Keratinocyte (primary cell): ENCODE measurements at places on chromosomes 5 and 9.

- no peaks in the 10 kb centered on the region for H3K27me3 ChIP-seq
- peaks cover 11% of the 10 kb centered on the region for H3K4me1 ChIP-seq
- H3K27ac ChIP-seq = no peak overlapping the region
- H3K36me3 ChIP-seq = no peaks in the 10 kb centered on the region
- no peak overlapping the region for H3K4me3 ChIP-seq
These were observed 94.3 kb downstream of the TSSK1B start for GRCh38 chr5:113340537-113340936.

GRCh38 chr9:134770972-134771971 lies 109.3 kb upstream of the FCN2 start:
- no peaks in the 10 kb centered on the region for H3K36me3 ChIP-seq
- H3K4me1 ChIP-seq = no peaks in the 10 kb centered on the region
- no peak overlapping the region for H3K27ac ChIP-seq
- DNase-seq = no peak
- H3K27me3 ChIP-seq = peaks cover 19% of the 10 kb centered on the region

- no peaks in the 10 kb centered on the region for H3K27me3 ChIP-seq
- peak overlapping the region; percentile 52 for H3K4me3 ChIP-seq
- peak; percentile 50 for DNase-seq
- peak overlapping the region; percentile 38 for H3K27ac ChIP-seq
- H3K36me3 ChIP-seq = no peaks in the 10 kb centered on the region
These were observed 82.5 kb upstream of the ZBTB43 start for GRCh38 chr9:126722252-126722921.

GRCh38 chr9:118222375-118222774 lies 518.2 kb downstream of the TLR4 start:
- no peak overlapping the region for H3K4me3 ChIP-seq
- H3K4me1 ChIP-seq = no peaks in the 10 kb centered on the region
- no peak for DNase-seq

- no peak for DNase-seq
- H3K4me1 ChIP-seq = peaks cover 15% of the 10 kb centered on the region
- H3K36me3 ChIP-seq = no peaks in the 10 kb centered on the region
- no peak overlapping the region for H3K27ac ChIP-seq
These were observed 48.1 kb downstream of the ZNF622 start for GRCh38 chr5:16417398-16418074.

- no peak for DNase-seq
- H3K4me1 ChIP-seq = no peaks in the 10 kb centered on the region
- no peaks in the 10 kb centered on the region for H3K36me3 ChIP-seq
- no peak overlapping the region for H3K4me3 ChIP-seq
- H3K27me3 ChIP-seq = peaks cover 4% of the 10 kb centered on the region
These were observed 33.8 kb downstream of the WNK2 start for GRCh38 chr9:93217706-93218105.

GRCh38 chr5:31119938-31120641 lies 73.4 kb upstream of the CDH6 start:
- no peaks in the 10 kb centered on the region for H3K4me1 ChIP-seq
- DNase-seq = no peak
- H3K36me3 ChIP-seq = no peaks in the 10 kb centered on the region
- no peak overlapping the region for H3K4me3 ChIP-seq
- H3K27me3 ChIP-seq = no peaks in the 10 kb centered on the region

- no peak overlapping the region for H3K27ac ChIP-seq
- H3K4me1 ChIP-seq = no peaks in the 10 kb centered on the region
- H3K4me3 ChIP-seq = no peak overlapping the region
- no peak for DNase-seq
- H3K36me3 ChIP-seq = no peaks in the 10 kb centered on the region
These were observed 131.3 kb downstream of the MACIR start for GRCh38 chr5:103389846-103390245.

DNA sequence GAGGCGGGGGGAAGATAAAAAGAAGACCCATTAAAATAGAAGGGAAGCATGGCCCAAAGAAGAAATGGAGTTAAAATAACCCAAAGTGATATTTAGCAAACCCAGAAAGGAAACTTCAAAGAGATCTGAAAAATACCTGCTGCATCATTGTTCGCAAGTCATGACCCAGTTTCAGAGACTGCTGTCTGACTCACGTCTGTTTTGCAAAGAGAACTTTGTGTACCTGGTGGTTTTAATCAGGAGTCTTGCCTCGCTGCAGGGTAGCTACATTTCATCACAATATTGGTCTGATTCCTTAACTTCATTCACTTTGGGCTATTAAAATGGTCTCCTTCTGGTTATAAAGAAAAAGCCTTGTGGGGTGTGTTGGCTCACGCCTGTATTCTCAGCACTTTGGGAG lies 461.1 kb upstream of the DAP start:
- no peaks in the 10 kb centered on the region for H3K4me1 ChIP-seq
- no peak for DNase-seq
- H3K4me3 ChIP-seq = no peak overlapping the region
- no peak overlapping the region for H3K27ac ChIP-seq
- H3K27me3 ChIP-seq = no peaks in the 10 kb centered on the region

DNA sequence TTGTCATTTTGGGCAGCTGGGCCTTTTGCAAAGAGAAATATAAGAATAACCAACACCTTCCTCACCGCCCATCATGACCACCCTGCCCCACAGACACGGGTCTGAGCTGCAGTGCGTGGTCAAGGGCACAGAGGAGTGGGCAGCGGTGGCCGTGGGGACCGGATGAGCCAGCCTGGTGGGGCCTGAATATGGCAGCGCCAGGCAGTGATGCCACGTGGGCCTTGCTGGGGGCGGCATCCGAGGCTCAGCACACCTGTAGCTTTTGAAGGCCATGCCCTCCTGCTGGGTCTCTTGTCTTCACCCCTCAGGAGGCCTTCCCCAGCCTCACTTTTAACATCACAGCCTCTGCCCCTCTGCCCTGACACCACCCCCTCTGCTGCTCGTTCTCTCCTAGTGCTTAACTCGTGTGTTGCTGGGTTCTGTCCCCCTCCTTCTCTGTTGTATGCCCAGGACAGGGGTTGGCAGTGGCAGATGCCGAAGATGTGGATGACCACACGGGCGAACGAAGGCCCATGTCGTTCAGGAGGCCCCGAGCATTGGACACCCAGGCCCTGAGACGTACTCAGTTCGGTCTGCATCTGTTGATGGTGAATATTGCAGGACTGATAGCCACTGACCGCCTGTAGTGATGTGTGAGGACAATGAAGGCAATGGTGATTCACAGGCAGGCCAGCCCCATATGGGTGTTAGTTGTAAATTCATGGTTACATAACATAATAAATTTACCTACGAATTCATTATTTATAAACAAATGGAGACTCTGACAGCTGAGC lies 46.0 kb downstream of the AHRR start:
- H3K27me3 ChIP-seq = peaks cover 11% of the 10 kb centered on the region
- no peaks in the 10 kb centered on the region for H3K4me1 ChIP-seq
- no peaks in the 10 kb centered on the region for H3K36me3 ChIP-seq
- no peak overlapping the region for H3K27ac ChIP-seq
- DNase-seq = no peak

DNA sequence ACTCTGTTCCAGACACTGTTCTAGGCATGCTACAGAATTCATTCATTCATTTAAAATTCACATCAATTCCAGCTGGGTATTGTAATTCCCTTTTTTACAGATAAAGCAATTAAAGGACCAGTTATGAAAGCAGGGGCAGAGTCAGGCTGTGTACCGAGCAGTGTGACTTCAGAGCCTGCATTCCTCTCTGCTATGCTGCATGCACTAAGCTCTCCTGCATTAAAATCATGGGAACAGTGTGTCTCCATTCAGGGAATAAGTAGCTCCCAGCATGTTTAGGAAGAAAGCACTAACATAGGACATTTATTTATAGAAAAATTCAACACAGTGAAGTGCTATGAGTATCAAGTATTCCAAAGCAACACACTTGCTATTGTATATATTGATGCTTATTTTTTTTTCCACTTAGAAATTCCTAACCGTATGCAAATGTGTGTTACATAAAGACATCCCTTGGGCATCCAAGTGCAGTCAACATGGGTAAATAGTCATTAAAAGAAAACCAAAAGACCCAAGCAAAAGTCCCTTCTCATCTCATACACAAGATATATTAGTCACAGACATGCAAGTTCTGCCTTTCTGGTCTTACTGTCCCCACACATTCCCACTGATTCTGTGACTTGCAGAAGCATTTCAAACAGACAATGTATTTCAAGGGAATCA lies 173.7 kb downstream of the GABRB2 start:
- no peak overlapping the region for H3K27ac ChIP-seq
- no peaks in the 10 kb centered on the region for H3K4me1 ChIP-seq
- no peaks in the 10 kb centered on the region for H3K36me3 ChIP-seq

DNA sequence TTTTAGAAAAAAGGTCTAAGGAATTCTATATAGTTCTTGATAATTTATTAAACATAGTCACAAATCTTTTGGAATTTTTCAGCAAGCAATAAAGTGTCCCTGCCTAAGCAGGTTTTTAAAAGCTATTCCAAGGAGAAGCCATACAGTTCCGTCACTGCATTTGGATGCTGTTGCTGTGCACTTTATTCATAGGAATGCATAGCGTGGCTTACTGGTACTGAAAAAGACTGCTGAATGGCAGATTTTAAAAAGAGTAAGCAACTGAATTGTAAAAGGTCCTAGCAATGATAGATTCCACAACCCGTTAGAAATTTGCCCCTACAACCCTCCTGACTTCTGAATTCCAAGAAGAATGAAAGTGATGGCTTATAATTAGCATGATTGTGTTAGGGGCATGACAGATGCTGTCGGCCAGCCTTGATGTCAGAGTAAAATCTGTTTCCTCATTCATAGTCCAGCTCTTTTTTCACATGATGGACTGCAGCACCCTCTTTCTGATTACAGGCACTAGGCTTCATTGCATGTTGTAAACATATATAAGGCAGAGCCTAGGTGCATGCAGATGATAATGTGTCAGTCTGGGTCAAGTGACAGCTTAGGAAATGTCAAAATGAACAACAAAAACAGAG lies 227.0 kb downstream of the PDE4D start:
- no peak for DNase-seq
- H3K27ac ChIP-seq = no peak overlapping the region
- no peaks in the 10 kb centered on the region for H3K27me3 ChIP-seq
- no peak overlapping the region for H3K4me3 ChIP-seq
- no peaks in the 10 kb centered on the region for H3K36me3 ChIP-seq
- no peaks in the 10 kb centered on the region for H3K4me1 ChIP-seq

DNA sequence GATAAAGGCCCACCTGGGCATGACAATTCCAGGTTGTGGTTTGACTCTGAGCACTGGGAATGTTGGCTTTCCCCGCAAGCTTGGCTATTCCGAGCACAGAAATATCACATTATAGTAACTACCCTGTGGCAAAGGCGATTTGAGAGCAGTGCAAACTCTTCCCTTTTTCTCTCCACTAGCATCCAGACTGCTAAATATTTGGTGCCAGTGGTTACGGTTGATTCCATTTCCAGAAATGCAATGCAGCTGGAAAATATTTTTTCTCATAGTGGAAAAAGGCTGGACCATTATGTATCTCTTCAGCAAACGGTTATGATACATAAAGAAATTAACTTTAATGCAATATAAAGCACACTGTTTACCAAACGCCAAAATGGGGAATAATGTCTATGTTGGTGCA lies 158.0 kb downstream of the ENC1 start:
- no peak overlapping the region for H3K27ac ChIP-seq
- H3K27me3 ChIP-seq = no peaks in the 10 kb centered on the region
- no peaks in the 10 kb centered on the region for H3K4me1 ChIP-seq
- DNase-seq = no peak
- no peaks in the 10 kb centered on the region for H3K36me3 ChIP-seq
- no peak overlapping the region for H3K4me3 ChIP-seq

GRCh38 chr5:62306323-62306895 lies 403 bp downstream of the KIF2A start:
- no peaks in the 10 kb centered on the region for H3K36me3 ChIP-seq
- peak overlapping the region; percentile 86 for H3K27ac ChIP-seq
- DNase-seq = no peak
- peak overlapping the region; percentile 96 for H3K4me3 ChIP-seq

GRCh38 chr5:21143686-21144085 lies 1155.7 kb upstream of the CDH18 start:
- H3K36me3 ChIP-seq = no peaks in the 10 kb centered on the region
- H3K27me3 ChIP-seq = no peaks in the 10 kb centered on the region
- H3K4me1 ChIP-seq = no peaks in the 10 kb centered on the region
- DNase-seq = no peak

- H3K4me1 ChIP-seq = peaks cover 8% of the 10 kb centered on the region
- H3K36me3 ChIP-seq = peaks cover 18% of the 10 kb centered on the region
- no peaks in the 10 kb centered on the region for H3K27me3 ChIP-seq
These were observed 18.1 kb downstream of the TCF7 start for GRCh38 chr5:134132372-134133187.

DNA sequence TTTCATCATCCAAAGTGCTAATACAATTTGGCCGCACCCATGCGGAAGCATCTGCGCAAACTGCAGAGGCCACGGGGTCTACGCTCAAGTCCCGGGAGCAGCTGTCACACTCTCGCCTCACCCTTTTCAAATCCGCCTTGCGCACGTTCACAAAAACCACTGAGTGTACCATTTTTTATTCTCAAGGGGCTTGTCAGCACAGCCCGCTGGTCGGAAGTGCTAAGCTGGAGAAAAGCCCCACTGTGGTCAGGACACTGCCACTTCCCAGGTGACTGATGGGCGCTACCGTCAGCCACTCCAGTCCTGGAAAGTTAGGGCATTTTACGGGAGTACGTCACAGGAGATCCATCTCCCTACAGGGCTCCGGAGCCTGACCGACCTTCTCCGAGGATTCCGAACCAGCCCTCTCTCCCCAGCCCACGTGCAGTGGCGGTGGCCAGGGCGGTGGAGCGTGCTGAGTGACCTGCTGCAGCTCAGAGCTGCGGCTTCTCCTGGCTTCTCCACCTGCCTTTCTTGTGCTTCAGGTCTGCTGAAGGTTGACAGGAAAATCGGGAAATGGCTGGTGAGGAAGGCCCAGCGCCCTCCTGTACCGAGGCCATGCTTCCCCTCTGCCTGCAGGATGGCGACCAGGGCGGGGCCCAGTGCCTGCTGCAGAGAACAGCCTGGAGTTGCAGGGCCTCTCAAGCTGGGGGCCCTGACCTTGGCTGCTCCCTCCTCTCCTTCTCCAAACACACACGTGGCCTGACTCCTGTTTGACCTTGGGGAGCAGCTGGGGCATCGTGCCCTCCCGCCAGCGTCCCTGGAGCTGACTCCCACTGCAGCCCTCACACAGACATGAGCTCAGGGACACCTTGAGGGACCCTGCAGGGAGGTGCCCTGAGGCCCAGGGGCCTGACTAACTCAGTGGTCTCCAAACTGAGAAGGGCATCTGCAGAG lies 14.3 kb downstream of the RASGEF1C start:
- no peaks in the 10 kb centered on the region for H3K4me1 ChIP-seq
- no peak overlapping the region for H3K4me3 ChIP-seq
- no peaks in the 10 kb centered on the region for H3K27me3 ChIP-seq
- H3K36me3 ChIP-seq = no peaks in the 10 kb centered on the region
- H3K27ac ChIP-seq = no peak overlapping the region

DNA sequence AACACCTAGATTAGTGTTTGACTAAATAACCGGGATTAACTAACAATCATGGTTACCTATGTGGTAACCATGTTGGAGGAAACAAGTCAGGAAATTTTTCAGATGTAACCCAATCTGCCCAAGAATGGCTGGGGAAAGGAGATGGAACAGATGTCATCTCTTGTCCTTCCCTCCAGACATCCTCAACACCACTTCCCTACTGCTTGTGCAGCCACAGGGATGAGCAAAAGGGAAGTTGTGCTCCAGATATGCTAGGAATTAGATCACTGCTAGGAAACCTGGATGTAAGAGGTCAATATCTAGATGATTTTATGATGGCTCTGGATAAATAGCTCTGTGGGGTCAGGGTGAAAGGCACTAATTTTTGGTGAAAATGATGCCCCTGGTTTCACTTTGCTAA lies 61.3 kb upstream of the ELL2 start:
- H3K27me3 ChIP-seq = no peaks in the 10 kb centered on the region
- no peaks in the 10 kb centered on the region for H3K36me3 ChIP-seq
- peaks cover 52% of the 10 kb centered on the region for H3K4me1 ChIP-seq
- H3K27ac ChIP-seq = no peak overlapping the region
- no peak for DNase-seq
